AG10803 (cell line): ENCODE measurements at places on chromosomes 2 and 18.
A peak's percentile ranks its signal among the peaks of the same experiment; 100 is the strongest.

DNA sequence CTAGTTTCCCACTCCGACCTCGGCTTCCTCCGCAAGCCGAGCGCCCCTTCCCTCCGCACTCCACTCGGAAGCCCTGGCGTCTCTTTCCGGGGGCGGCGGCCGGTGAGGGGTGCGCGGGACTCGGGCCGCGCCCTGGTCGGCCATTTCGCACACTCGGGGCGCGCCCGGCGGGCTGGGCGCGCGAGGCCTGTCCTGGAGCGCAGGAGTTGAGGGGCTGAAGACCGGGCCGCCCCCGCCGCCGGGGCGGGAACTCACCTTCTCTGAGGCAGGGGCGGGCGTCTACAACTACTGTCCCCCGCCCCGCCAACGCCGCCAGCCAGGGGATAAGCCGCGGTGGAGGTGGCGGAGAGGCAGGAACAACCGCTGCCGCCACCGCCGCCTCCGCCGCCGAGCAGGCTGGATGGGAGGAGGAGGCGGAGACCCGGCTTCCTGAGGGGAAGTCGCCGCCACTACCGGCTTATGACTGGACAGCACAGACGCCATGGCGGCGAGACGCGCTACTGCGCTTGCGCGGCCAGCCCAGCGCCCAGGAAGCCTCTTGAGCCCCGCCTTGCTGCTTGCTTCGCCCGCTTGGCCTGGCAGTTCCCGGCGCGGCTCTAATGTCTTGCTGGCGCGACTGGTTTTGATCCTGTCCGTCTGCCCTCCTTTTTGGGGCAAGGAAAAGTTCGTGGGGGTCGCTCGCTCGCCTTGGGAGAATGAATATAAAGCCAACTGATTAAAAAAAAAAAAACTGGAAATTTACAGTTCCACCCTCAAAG, at the start of gene KRCC1:
TSS of gene KRCC1 (minus strand) at position 413 of the 758 bp plus-strand sequence. CDS start 27,220 bp downstream, outside the sequence.
- peak; percentile 96 for DNase-seq

- no peak for DNase-seq
Measured at GRCh38 chr18:9401176-9401575, 66.6 kb downstream of the TWSG1 start.

DNA sequence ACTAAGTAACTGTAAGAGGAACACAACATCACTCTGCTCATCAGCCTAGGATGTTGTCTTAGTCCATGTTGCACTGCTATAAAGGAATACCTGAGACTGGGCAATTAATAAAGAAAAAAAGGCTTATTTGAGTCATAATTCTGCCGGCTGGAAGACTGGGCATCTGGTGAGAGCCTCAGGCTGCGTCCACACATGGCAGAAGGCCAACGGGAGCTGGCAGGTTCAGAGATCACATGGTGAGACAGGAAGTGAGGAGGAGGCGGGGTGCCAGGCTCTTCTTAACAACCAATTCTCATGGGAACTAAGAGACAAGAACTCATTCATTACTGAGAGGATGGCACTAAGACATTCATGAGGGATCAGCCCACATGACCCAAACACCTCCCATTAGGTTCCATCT, 46.8 kb downstream of the EPG5 start:
- DNase-seq = peak; percentile 94

DNA sequence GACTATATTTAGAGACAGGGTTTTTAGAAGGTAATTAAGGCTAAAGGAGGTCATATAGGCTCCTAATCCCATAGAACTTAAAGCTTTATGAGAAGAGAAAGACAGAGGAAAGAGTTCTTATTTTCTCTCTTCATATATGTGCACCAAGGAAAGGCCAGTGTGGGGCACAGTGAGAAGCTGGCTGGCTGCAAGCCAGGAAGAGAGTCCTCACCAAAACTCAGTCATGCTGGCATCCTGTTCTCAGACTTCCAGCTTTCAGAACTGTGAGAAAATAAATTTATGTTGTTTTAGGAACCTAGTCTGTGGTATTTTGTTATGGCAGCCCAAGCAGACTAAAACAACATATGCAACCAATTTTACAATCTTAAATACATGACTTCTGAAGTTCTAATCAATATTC, 31.5 kb upstream of the ATIC start:
- DNase-seq = peak; percentile 13

GRCh38 chr2:37920570-37920969, 4.5 kb upstream of the RMDN2 start:
- peak; percentile 25 for DNase-seq

DNA sequence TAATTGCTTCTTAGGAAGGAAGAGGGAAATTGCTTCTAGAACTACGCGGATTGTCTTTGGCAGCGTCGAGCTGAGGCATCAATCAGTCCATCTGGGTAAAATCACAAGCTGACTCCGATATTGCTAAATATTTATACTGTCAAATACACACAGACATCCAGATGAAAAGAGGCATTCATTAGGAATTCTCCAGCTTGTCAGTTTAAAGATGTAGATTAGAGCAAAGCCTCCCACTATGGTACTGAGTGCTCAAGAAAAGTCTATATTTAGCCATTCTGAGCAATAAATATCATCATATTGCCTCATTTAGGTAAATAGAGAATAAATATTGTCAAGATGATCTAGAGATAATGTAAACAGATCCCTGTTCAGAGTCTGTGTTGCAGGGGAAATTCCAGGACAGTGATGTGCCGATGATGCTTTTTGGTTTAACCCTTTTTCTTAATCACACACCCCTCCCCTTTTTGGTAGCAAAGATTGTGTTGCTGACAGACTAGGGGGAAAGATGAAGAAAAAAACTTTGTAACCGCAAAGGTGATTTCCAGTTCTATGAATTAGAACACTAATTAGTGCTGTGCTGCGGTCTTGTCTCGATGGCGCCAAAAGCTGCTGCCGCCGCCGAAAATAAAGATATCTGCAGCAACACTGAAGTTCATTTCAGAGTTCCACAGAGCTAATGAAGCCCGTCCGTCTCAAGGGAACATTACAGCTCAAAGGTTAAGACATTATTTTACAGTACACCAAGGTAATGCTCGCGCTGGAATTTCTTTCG, 171.8 kb downstream of the PTGR3 start:
- peak; percentile 2 for DNase-seq

GRCh38 chr2:102187496-102188150, 800 bp downstream of the IL1RL2 start:
- peak; percentile 35 for DNase-seq
